Occipital lobe (tissue), 3 donors: ENCODE measurements at places on chromosomes 5 and 9. TPM values are rescaled to one million over a fixed set of nuclear protein-coding genes. Genes with fewer than 3 reads are reported as not detected.

DNA sequence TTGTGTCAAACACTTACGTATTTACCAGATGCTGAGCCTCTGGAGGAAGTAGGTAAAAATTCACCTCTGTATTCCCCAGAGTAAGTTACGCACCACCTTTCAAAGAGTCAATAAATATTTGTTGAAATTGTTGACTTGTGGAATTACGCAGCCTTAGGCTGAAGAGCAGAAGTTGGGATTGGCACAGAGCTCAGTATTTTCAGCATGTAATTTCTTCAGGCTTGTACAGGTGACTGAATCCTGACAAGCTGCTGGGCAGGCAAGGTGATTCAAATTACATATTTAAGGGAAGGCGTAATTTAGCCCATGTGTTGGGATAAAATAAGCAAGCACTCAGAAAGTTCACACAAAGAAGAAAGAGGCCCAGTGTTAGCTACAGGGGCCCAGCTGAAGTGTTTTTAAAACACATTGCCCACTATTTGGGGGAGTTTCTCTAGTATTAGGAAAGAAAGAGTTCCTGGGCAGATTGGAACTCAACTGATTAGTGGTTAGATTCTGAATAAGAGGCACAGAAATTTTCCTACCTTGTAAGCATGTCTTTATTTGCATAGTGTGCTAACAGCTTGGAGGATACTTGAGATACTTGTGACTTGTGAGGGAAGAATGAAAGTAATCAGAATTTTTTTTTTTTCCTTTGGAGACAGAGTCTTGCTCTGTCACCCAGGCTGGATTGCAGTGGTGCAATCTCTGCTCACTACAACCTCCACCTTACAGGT is 165.3 kb upstream of the FBXL7 start:
- DNase-seq: no peak

DNA sequence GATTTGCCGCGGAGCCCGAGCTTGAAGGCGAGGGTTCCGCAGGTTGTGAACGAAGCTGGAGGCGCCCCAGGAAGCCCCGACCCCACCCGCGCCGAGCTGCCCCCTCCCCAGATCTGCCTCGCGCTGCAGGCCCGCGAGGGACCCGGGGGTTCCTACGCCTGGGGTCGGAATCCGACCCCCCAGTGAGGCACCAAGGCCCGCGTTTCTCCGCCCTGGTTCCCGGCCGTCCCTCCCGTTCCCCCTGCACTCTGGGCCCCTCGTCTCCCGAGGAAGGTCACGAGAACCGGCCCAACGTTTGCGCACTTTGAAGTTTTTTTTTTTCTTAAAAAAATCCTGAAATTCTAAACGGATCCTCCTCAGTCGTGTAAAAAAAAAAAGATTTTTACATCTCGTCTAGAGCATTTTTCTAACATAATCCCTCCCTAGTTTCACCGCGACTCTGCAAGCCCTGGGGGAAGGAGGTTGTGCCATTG is 880 bp upstream of the GFPT2 start:
- DNase-seq: no peak

- DNase-seq: no peak
Measured at GRCh38 chr5:34740389-34740806, 84.3 kb downstream of the RAI14 start.

DNA sequence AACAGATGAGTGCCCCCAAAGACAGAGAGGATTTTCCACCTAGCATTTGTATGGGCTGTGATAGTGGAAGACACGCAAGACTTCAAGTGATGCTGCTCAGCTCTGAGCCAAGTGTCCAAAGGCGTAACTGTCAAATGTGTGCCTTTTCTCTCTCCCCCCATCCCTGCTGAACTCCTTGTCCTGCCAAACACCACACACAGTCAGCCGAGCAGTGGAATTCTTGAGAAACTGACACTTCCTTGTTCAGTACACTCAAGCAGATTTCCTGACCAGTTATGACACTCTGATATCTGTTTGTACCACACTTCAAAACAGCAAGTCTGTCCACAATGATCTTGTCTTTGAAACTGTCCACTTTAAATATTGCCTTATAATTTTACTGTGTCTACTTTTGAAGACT is 166.4 kb downstream of the PIK3R1 start:
- DNase-seq: no peak

- no peak for DNase-seq
Measured at GRCh38 chr5:33807771-33808170, 84.0 kb downstream of the ADAMTS12 start.

- DNase-seq: no peak
Measured at GRCh38 chr5:154794525-154795234, 39.5 kb downstream of the LARP1 start.

DNA sequence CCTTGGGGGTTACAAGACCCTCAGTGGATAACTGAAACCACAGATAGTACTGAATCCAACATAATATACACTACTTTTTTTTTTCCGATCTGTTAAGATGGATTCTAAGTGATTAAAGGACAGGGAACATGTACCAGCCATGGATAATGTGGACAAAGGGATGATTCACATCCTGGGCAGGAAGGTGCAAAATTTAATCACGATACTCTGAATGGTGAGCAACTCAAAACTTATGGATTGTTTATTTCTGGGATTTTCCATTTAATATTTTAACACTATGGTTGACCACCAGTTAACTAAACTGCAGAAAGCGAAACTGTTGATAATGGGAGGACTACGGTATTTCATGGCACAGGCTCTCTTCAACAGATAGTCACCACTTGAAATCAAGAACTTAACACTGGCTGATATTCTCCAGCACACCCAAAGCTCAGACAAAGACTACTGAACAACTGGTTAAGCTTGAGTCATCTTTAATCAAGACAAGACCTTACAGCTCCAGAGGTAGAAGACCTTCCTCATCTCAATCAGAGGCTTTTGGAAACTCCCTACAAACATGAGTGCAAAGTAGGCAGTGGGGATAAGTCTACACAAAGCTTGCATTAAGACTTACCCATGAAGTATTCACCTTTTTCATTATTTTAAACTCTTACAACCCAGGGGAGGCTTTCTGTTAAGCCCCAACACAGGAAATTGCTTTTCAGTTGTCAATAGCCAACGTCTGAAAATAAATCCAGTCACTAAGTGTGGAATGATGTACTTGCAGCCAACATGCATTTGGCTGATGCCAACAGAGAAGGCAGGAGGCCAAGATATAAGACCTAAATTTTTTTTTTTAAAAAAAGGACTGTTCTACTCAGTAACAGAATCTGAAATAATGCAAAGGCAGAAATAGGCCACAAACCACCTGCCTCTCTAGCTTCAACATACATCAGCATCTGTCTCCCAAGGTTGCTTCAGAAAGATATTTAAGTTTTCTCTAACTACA is 78.7 kb downstream of the ELAVL2 start:
- no peak for DNase-seq

- DNase-seq: no peak
Measured at GRCh38 chr9:132947756-132948155, 3.3 kb upstream of the TSC1 start.

The C5orf52 gene
- total RNA-seq: not detected

The CRB2 gene
- 5.3 TPM for total RNA-seq

The MEGF9 gene
- total RNA-seq: 58.8 TPM

The IGFBPL1 gene
- total RNA-seq: 67.1 TPM

The TGFBI gene
- total RNA-seq: 4.2 TPM

The C1QTNF3 gene
- 11.7 TPM for total RNA-seq

The TEX48 gene
- total RNA-seq: not detected

The C8G gene
- not detected for total RNA-seq

The CCDC180 gene
- 8.1 TPM for total RNA-seq
